MV-4-11 (cell line): ENCODE measurements at places on chromosomes 3 and 15.

GRCh38 chr15:69897061-69897460 lies 200.7 kb downstream of the TLE3 start:
- no peak for DNase-seq

DNA sequence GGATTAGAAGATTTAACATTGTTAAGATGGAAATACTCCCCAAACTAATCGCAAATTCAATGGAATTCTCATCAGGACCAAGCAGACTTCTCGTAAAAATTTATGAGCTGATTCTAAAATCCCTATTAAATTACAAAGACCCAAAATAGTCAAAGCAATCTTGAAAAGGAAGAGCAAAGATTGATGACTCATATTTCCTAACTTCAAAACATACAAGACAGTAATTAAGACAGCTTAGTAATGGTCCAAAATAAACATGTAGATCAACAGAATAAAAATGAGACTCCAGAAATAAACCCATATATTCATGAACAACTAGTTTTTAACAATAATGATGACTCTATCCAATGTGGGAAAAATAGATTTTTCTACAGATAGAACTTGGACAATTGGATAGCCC lies 148.7 kb downstream of the SI start:
- no peak for DNase-seq

DNA sequence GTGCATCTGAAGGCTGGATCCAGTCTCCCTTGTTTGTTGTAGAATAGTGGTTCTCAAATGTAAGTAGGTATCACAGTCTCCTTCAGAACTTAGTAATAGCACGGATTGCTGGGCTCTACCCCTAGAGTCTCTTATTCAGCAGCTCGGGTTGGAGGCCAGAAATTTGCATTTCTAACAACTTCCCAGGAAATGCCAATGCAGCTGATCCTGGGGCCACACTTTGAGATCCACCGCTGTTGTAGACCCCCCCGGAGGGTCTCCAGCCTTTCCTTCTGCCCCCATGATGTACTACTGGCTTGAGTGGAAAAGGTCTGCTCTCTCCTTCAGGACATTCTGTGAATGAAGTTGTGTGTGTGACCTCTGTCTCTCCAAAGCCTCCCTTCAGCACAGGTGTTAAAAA lies 153.8 kb upstream of the CTNNB1 start:
- DNase-seq, result no peak

GRCh38 chr3:17336291-17336690 lies 406.1 kb downstream of the TBC1D5 start:
- DNase-seq, result no peak

DNA sequence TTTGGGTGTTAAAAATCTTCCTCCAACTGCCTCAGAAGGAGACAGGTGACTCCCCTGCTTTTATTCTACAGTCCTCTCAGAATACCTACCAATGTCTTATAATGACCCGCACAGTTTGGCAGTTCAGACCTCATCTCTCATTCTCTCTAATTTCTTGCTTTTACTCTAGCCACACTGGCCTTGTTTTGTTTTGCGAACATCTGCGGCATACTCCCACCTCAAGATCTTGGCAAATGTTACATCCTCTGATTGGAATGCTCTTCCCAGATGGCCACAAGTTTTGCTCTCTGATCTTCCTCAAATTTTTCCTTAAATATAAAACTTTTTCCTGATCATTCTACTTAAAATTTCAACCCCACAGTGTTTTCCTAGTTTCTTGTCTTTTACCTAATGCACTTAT lies 94.1 kb downstream of the PLSCR2 start:
- no peak for DNase-seq

- DNase-seq, result no peak
Measured at GRCh38 chr3:41652931-41653330, 309.0 kb downstream of the ULK4 start.

GRCh38 chr3:122576174-122576940 lies 1.1 kb upstream of the PARP15 start:
- DNase-seq, result peak; percentile 25

DNA sequence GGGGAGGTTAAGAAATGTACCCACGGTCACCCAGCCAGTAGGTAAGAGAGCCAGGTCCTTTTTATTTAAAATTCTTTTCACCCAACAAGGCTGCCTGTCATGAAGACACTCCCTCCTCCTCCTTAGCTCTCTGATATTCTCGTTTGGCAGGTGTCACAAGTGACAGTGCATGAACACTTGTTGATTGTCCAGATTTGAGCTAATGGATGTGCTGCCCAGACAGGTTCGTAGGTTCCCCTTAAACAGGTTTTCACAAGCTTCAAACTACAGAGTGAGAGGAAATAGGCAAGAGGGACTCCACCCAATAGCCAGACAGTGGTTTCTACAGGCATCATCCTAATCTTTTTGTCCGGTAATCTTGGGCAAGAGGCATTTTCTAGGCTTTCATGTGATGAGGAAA lies 32.2 kb downstream of the ATP13A4 start:
- no peak for DNase-seq

- no peak for DNase-seq
Measured at GRCh38 chr3:175608356-175608755, 749.2 kb downstream of the NAALADL2 start.

DNA sequence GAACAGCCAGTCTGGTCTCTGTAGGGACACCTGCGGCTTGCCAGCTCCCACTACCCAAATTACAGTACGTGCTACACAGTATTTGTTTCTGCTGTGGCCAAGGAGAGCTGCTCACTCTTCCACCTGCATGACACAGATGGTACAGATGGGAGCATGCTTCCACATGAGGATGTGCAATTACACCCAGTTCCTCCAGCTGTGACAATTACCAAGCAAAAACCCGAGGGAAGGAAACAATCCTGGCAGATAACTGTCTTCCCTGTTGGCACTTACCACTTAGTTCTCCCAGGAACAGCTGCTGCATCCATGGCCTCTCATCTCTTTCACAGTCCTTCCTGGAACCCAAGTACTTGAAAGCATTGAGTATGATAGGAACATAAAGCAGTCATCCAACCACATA lies 34.4 kb downstream of the DET1 start:
- no peak for DNase-seq

DNA sequence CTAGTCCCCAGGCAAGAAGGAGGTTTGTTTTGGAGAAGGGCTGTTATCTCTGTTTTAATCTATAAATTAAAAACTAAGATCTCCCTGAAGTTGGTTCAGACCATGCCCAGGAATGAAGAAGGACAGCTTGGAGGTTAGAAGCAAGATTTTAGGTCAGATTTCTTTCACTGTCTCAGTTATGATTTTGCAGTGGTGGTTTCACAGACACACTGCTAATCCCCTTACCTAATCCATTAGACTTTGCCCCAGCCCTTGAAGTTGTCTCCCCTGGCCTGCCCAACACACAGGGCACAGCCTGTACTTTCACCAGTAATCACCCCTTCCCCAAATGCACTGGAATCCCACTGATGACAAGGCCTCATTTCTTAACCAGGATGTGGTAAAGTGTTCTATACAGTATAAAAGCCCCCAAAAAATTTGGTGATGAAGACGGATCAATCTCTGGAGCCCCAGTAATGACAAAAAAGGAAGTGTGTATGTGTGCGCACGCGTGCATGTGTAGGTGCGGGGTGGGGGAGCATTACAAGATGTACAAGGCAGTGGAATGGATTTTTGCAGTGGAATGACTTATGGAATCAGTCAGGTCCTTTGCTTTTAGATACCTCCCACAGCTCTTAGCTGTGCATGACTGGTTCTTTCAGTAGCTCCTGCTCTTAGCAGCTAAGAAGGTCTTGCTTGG lies 73.1 kb upstream of the TERB2 start:
- no peak for DNase-seq

DNA sequence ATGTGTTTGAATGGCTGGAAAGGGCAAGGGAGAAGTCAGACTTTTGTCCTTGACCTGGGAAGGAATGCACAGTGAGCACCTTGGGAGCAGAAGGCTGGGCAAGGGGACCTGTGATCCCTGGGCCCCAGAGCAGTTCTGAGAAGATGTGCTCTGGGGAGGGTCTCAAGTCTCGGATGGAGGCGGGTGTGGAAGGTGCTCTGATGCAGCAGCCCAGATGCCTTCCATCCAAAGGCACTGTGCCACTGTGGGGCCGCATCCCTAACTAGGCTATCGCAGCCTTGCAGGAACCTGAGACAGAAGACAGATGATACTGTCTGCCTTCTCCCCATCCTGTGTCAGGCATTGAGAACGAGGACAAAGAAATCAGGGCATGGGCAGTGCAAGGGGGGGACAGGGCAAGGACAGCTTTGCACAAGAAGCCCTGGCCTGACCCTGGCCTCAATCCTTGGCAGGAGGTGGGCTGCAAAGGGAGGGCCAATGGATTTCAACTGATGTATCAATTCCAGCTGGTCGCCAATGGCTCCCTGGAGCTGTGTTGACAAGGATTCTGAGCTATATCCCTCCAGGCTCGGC lies 14.6 kb upstream of the PRKCD start:
- DNase-seq, result no peak

DNA sequence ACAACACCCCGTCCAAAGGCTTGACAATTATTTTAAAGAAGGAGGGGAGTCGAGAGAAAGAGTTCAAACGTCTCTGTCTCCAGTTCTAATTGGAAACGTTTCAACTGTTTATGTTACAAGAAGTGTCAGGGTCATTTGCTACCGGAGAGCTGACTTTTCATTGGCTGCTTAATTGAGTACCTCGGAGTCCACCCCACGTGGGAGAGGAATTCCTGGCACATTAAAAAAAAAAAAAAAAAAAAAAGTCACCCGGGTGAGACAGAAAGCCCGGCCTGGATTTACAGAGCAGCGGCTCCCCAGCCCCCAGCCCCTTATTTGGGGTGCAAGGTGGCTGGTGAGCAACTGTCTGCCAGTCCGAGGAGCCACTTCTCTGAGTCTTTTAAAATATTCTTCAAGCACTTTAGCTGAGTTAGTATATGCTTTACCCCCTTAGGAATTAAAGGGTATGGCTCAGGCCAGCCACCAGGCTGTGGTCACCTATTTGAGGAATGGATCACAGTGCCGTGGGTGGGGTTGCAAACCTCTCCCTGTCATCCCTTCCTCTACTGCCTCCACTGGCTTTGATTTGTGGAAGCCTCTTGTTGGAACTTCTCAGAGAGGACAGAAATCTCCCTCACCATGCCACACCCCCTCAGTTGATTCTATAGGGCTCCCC lies 3.9 kb upstream of the TLE3 start:
- DNase-seq, result peak; percentile 90

DNA sequence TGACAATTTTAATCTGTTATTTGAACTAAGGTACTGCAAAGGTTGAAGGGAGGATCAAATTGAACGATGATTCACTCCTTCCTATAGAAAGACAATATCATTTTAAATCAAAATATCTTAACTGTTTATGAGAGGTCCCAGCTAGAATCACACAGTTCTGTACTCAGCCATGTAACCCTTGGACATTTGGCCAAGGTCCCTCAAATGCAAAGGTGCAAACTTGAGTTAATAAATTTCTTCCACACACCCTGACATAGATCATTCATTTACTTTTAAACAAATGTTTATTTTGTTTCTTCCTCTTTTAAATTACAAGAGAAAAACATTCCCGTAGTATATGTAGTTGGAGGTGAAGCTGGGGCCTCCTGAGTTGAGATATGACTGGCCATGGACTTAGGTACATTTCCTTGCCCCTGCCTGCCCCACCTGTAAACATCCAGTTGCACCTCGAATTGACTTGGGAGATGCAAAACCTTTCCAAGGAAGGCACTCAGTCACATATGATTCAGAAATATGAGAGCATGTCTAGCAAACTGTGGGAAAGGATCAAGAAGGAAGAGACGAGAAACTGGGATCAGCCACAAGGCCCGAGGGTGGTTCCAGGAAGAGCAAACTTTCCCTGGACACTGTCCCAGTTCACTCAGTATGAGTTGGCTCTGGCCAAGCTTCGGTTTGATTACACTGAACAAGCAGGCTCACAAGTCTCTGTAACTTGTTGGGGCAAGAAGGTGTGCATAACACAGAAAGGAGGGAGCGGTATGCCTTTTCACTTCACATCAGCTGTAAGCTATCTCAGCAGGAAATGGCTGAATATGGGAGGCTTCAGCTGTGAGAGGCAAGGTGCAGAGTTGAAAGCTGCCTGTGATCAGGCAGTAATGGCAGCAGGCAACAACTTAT lies 6.7 kb downstream of the TNFSF10 start:
- no peak for DNase-seq

- DNase-seq, result no peak
Measured at GRCh38 chr15:35693286-35693685, 147.3 kb upstream of the DPH6 start.

DNA sequence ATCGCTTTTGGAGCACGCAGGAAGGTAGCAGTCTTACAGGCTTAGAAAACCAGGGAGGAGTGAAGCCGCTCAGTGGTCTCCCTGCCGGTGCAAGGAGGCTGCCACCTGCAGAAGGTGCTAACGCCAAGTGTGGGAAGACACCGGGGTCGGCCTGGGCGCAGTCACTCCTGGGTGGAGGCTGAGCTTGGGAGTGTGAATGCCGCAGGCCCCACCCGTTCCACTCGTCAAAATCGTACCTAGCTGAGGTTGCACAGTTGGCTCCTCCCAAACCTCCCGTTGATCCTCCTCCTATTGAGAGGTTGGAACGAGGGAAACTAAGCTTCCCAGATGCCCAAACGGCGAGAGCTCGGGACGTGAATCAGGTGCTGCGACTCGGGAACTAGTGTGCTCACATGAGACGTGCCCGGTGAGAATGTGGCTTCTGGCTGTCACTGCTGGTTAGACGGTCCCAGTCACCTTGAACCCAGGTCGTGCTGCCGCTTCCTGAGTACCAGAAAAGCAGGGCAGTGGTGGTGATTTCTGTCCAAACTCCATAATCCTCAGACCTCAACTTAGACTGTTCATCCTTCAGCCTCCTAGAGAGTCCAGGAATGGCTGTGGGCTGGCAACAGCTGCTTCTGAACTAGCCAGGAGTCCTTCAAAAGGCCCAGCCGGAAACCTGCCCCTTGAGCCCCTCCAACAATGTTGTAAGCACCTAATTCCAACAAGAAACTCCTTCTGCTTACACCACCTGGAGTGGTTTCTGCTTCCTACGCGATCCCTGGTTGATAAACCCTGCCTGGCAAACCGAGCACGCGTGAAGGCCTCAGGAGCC lies 156.0 kb downstream of the XXYLT1 start:
- DNase-seq, result no peak

DNA sequence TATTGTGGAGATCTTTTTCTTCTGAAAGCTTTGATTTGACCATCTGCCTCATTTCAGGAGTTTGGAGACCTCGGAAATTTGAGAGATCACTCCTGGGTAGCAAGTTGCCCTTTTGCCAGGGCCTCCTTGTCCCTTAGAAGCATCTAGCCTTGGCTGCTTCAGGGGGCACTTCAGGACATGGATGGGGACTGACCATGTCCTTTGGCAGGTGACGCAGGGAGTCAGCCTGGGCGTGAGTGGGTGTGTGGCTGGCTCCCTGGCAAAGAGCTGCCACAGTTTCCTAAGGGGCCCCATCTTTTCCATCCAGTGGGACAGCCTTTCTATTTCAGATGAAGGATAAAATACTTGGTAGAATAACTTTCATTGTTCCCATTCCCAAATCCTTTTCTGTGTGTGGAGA lies 27.6 kb downstream of the EEFSEC start:
- no peak for DNase-seq

- DNase-seq, result no peak
Measured at GRCh38 chr3:17111586-17111985, 226.8 kb downstream of the PLCL2 start.

GRCh38 chr3:186882150-186882524 lies 39.6 kb downstream of the ADIPOQ start:
- peak; percentile 79 for DNase-seq
